Stimulated activated CD4-positive, alpha-beta T cell treated with anti-CD3 and anti-CD28 coated beads, Interleukin-1b, Interleukin-23, amount 100 ng/mL, for 1 hour (primary cell): ENCODE measurements at places on chromosomes 4 and X.

GRCh38 chr4:54005475-54005874 lies 58.9 kb downstream of the CHIC2 start:
- no peak for DNase-seq

- DNase-seq, result no peak
These were observed 161.7 kb downstream of the BTC start for GRCh38 chr4:74632634-74633033.

DNA sequence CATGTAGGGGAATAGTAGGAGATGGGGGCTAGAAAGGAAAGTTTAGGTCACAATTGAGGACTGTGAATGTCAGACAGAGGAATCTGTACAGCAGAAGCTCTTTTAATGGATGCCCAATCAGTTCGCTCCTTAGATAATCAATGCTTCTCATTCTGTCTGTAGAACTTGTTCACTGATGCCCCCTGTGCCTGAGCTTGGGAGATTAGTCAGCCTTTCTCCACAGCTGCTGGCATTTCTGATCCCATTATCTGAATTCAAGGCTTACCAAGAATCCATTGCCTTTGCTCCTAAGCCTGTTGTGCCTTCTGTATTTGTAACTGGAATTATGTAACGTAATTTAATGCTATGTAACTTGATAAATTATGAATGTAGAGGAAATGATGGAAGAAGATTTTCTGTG lies 53.2 kb upstream of the BBS12 start:
- no peak for DNase-seq

GRCh38 chr4:77430847-77431246 lies 174.8 kb upstream of the CXCL13 start:
- DNase-seq, result no peak

DNA sequence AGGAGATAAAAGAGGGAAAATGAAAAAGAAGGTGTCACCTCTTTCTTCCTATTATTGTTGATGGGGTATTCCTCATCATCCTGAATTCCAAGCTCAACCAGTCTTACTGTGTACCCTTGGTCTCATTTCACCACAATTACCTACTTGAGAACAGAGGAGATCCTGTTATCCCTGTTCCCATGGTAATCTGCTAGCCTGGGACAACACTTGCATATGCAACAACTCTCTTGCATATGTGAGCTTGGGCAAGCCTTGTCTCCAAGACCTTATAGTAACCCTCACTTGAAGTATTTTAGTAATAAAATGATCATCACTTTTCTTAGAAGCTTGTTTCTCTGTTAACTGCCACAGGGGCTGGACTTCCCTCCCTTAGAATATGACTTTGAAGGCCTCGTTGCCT lies 253.7 kb downstream of the NAP1L3 start:
- no peak for DNase-seq

GRCh38 chrX:109485470-109486340 lies 3.8 kb upstream of the GUCY2F start:
- peak; percentile 8 for DNase-seq

- no peak for DNase-seq
These were observed 13.9 kb downstream of the SCARB2 start for GRCh38 chr4:76199664-76200211.

DNA sequence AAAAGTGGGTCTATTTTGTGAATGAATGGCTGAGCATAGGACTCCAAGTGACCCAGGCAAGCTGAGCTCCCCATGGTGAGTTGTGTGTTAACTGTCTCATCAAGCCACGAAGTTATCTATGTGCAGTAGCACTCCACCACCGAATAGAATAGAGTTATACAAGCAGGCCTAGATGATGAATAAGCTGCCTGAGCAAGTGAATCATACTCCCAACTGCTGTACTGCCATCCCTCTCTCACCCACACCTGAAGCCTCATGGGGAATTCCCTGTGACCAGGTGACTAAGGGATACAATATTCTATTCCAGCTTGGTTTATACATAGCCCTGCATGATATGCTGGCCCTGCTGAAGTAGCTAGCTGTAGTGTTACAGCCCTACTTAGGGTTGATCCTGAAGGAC lies 38.7 kb downstream of the KDM5C start:
- no peak for DNase-seq

DNA sequence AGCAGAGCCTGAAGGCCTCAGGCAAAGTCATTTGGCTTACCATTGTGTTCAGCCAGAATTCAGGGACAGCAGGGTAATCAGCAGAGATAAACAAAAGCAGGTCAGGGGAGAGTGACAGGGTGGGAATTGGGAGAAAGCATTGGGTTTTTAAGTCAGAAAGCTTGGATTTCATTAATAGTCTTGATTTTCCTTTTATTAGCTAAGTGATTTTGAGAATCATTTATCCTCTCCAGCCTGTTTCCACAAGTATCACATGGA lies 410.1 kb downstream of the HNRNPD start:
- DNase-seq, result no peak

DNA sequence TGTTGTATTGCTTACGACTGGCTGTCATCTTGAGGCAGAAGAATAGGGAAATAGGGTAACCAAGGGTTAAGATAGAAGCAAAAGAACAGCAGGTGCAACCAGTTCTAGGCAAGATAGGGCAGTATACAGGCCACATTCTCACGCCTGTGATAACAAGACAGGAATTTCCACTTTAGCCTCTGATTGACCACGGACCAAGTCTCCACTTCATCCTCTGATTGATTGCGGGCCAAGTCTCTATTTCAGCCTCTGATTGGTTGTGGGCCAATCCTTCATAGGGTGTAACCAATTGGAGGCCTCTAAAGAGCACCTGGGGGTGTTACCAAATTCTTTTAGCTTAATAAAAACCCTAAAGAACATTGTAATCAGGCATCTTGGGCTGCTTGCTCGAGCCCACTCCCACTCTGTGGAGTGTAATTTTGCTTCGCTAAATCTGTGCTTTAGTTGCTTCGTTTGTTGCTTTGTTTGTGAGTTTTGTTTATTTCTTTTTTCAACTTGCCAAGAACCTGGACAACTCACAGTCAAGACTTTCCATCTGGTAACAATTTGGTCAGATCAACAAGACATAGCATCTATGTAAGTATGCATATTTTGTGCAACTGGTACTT lies 8.7 kb upstream of the TBC1D9 start:
- DNase-seq, result no peak

DNA sequence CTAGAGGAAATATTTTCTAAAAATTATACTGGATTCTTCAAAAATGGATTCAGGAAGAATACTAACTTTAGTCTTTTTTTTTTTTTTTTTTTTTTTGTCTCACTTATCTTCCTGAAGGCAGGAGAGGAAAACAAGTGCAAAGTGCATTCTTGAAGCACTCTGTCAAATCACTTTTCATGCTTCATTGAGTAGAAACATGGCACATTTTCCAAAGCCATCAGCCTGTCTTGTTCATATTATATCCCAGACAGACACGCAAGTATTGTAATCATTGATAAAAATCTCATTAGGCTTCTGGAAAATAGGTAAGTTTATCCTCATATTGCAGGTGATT lies 1.2 kb downstream of the BBS12 start:
- no peak for DNase-seq

DNA sequence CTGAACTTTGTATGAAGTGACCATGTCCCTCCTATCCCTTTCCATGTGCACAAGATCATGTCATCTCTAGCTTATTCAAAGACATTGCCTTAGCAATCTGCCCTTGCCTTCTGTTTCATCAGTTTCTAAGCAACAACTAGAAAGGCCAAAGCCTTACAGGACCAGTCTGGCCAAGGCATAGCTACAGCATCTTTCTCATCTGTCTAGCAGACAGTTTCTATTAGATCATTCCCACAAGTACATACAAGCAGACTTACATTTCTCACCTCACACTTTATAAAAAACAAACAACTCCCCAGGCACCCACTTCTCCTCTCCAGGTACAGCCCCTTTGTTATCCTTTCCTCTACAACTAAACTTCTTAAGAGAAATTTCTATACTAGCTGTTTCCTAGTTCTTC lies 188.7 kb upstream of the AADAT start:
- DNase-seq, result no peak
